Hair follicular keratinocyte (primary cell): ENCODE measurements at places on chromosomes 4 and X. TPM values are rescaled to one million over a fixed set of nuclear protein-coding genes. Genes with fewer than 3 reads are reported as not detected.

Gene PAK3
- total RNA-seq, result 0.95 and 1.2 TPM in 2 replicates

Gene ETDA
- not detected in 2 replicates for total RNA-seq

Gene PPARGC1A
- not detected in 2 replicates for total RNA-seq

Gene SLC10A4
- total RNA-seq, result not detected in 2 replicates

Gene ADH7
- 0.08 TPM in 1 of 2 replicates, not detected in the other for total RNA-seq

Gene HSFX4
- total RNA-seq, result not detected in 2 replicates

Gene C4orf54
- not detected in 2 replicates for total RNA-seq

Gene TMPRSS11F
- not detected in 2 replicates for total RNA-seq

Gene FAM9C
- not detected in 2 replicates for total RNA-seq

Gene RAB41
- not detected in 2 replicates for total RNA-seq

Gene ATOH1
- total RNA-seq, result not detected in 2 replicates

Gene VSIG4
- total RNA-seq, result not detected in 2 replicates
